ENCODE measurements at places on chromosomes 5 and 9. TPM values are rescaled to one million over a fixed set of nuclear protein-coding genes. Genes with fewer than 3 reads are reported as not detected.
A peak's percentile ranks its signal among the peaks of the same experiment; 100 is the strongest.

Gene GABRA6
- not detected for total RNA-seq

GRCh38 chr5:72366324-72366976, 46.3 kb downstream of the PTCD2 start:
- H3K36me3 ChIP-seq, result peaks cover 11% of the 10 kb centered on the region
- H3K4me1 ChIP-seq, result no peaks in the 10 kb centered on the region
- no peak overlapping the region for H3K4me3 ChIP-seq
- H3K27me3 ChIP-seq, result no peaks in the 10 kb centered on the region
- no peak overlapping the region for H3K27ac ChIP-seq
- peak; percentile 22 for DNase-seq

Gene ZNF454
- total RNA-seq, result not detected

GRCh38 chr5:171330021-171330420, 21.0 kb downstream of the TLX3 start:
- no peak overlapping the region for H3K4me3 ChIP-seq
- no peaks in the 10 kb centered on the region for H3K27me3 ChIP-seq
- H3K27ac ChIP-seq, result no peak overlapping the region
- no peak for DNase-seq

DNA sequence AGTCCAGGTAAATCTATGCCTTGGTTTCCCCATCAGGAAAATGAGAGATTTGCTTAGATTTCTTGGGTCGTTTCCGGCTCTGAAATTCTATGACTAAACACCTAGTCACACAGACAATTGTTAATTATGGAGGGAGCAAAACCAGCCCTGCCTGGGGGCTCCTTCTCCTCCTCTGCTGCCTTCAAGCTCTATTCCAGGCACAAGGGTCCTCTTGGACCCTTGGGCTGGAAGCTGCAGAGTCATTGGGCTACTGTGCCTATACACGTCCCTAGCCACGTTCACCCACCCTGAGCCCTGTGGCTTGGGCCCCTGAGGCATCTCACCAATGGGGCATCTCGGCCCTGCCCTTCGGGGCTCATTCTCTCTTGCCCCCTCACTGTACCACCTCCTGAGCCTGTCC, 73.8 kb upstream of the TBC1D2 start:
- H3K27me3 ChIP-seq, result no peaks in the 10 kb centered on the region
- no peak overlapping the region for H3K27ac ChIP-seq
- H3K36me3 ChIP-seq, result no peaks in the 10 kb centered on the region

Gene C9orf50
- total RNA-seq, result not detected

Gene ALDH1A1
- total RNA-seq, result 1.0 TPM

DNA sequence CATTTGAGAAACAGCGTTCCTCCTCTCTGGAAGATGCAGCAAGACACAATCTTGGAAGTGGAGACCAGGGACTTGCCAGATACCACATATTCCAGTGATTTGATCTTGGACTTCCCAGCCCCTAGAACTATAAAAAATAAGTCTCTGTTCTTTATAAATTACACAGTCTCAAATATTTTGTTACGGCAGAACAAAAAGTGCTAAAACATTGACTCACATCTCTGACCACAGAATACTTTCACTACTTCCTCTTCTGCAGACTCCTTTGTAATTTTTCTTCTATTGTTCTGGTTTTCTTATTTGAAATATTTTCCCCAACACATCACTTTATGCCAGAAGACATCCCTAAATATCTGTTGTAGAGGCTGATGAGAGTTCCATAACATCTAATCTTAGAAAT, 706.1 kb upstream of the CDH18 start:
- H3K36me3 ChIP-seq, result no peaks in the 10 kb centered on the region
- H3K27ac ChIP-seq, result no peak overlapping the region
- H3K4me1 ChIP-seq, result no peaks in the 10 kb centered on the region
- no peak for DNase-seq
- H3K4me3 ChIP-seq, result no peak overlapping the region
